ENCODE measurements at places on chromosomes 1 and 21. TPM values are rescaled to one million over a fixed set of nuclear protein-coding genes. Genes with fewer than 3 reads are reported as not detected.

DNA sequence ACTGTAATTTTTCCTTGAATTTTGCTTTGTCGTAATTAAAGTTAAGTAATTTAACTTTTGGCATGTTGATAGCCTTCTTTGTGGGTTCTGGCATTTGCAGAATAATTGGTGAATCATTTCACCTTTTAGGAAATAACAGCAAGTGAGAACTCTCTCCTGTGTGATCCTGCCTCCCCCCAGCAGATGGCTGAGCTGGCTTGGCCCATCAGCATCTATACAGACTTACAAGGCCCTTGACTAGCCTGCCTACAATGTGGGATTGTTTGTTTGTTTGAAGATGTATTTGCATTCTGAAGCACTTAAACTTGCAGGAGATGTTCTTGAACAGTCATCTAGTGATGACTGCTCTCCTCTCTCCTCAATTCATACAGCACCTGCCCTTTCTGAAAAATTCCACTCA lies 55.9 kb downstream of the MACO1 start:
- DNase-seq = no peak

- no peak for DNase-seq
Observed at GRCh38 chr1:114334297-114334696, 176.7 kb downstream of the TRIM33 start.

DNA sequence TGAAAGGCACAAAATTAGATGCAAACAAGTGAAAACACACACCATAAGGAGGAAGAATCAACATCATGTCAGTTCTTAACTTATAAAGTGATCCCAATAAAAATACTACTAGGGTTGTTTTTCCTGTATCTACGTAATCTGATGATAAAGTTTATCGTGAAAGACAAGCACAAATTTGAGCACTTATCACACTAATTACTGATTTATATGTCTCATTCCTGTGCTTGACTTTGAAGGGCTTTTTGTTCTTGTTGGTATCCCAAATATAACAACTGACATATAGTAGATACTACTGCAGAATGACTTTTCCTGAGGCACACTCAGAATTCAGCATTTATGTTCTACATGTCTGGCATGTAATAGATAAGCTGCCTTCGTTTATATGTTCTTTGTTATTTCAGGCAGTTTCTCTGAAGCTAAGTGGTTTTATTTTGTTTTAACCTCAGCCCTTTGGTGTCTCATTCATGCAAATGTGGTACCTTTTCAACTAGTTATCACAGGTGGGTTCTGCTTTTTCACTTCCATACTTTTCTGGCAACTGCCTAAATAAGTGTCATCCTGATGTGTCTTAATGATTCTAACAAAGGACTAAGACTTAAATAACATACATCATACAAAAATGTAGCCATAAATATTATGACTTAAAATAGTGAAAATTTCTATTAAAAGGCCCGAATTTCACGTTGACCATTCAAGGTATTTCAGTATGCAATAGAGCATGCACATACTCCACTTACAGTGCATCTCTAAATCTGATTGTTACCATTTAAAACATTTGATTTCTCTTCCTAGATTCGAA lies 73.2 kb downstream of the LRRC8C start:
- no peak for DNase-seq

- no peak for DNase-seq
Observed at GRCh38 chr1:111725192-111725591, 14.0 kb downstream of the INKA2 start.

- DNase-seq = no peak
Observed at GRCh38 chr1:116873680-116874271, 35.9 kb upstream of the PTGFRN start.

GRCh38 chr1:31345635-31346034 lies 27.2 kb downstream of the FABP3 start:
- DNase-seq = no peak

- no peak for DNase-seq
Observed at GRCh38 chr1:172697534-172698002, 38.7 kb downstream of the FASLG start.

DNA sequence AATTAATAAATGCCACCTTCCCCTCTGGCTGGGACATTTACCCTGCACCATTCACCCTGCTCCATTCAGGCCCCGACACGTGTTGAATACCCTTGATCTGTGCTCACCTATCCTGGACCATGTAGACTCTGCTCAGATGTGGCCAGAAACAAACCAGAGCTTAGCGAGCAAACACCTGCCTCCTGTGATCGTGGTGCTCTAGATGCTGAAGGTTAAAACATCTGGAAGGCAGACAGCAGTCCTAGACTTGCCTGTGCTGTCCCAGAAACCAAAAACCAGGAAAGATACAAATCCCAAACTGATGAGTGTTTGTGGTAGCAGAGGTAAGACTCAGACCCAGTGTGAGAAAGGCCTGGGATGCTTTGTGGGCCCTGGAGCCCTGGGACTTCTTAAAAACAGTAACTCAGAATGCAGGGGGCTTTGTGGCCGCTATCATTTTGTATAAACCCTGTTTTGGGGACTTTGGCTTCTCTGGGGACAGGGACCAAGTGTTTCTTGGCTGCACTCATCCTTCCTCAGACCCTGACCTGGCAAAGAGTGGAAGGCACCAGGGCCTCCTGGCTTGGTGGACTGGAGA lies 99.6 kb downstream of the DMRTB1 start:
- DNase-seq = no peak

GRCh38 chr21:39065917-39066316 lies 117.3 kb downstream of the PSMG1 start:
- DNase-seq = no peak

- DNase-seq = no peak
Observed at GRCh38 chr1:14184454-14184853, 414.0 kb upstream of the KAZN start.

DNA sequence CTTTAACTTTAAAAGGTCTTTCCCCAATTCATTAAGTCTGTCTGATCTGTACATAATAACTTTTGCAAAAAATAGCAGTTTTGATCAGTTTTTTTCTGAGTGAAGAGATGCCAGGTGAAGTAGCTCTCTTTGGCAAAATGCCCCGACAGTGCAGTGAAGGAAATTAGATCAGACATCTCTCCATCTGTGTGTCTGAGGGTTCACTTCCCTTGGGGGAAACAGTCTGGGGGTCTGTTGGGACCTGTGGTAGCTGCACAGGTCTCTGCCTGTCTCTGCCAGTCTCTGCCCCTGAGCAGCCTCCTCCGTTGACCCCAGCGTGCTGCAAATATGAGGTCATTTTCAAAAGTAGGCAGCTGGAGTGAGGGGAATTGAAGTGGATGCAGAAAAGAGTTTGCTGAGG lies 54.5 kb downstream of the TBCE start:
- DNase-seq = no peak

GRCh38 chr1:247156787-247157232 lies 15.0 kb downstream of the ZNF124 start:
- DNase-seq = no peak

DNA sequence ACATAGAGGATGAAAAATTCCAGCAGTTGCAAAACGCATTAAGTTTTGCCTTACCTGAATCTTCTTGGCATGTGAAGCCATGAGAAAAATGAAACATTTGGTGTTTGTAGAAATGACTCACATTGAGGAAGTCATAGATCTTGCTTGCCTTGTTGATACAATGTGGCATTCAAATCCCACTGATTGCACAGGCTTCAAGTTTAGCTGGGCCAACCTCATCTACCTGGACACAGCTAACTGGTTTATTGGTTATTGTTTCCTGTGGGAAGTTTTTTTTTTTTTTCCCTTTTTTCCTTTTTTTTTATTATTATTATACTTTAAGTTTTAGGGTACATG lies 168.9 kb upstream of the C21orf91 start:
- DNase-seq = no peak

GRCh38 chr1:69511426-69512192 lies 56.1 kb upstream of the LRRC7 start:
- no peak for DNase-seq

- DNase-seq = no peak
Observed at GRCh38 chr1:109399326-109399957, 1.7 kb upstream of the SORT1 start.

NR5A2 gene
- polyA plus RNA-seq = 1.7 TPM

KRTAP20-1 gene
- not detected for polyA plus RNA-seq

NBL1 gene
- polyA plus RNA-seq = 10.8 TPM

OR6K3 gene
- polyA plus RNA-seq = not detected

CENPS gene
- polyA plus RNA-seq = 9.2 TPM

CLEC20A gene
- not detected for polyA plus RNA-seq

TGFB2 gene
- polyA plus RNA-seq = 0.08 TPM

All from H1 (cell line).